ENCODE measurements at places on chromosomes 1 and 21.

GRCh38 chr21:33943293-33943692, 27.7 kb upstream of the ATP5PO start:
- no peaks in the 10 kb centered on the region for H3K27me3 ChIP-seq
- DNase-seq: no peak
- peaks cover 18% of the 10 kb centered on the region for H3K36me3 ChIP-seq
- no peak overlapping the region for H3K27ac ChIP-seq

DNA sequence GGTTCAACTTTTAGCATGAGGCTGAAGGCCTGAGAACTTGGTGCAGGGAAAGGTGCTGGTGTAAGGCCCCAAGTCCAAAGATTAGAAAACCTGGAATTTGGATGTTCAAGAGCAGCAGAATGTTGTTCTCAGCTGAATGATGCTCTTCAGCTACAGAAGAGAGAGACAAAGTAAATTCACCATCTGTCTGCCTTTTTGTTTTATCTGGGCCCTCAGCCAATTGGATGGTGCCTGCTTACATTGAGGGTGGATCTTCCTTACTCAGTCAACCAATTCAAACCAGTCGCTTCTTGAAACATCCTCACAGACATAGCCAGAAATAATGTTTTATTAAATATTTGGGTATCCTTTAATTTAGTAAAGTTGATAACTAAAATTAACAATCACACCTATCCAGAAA, 748.2 kb upstream of the ADAMTS5 start:
- H3K36me3 ChIP-seq: no peaks in the 10 kb centered on the region
- no peak for DNase-seq
- H3K27ac ChIP-seq: no peak overlapping the region
- H3K27me3 ChIP-seq: no peaks in the 10 kb centered on the region
- H3K4me3 ChIP-seq: no peak overlapping the region

DNA sequence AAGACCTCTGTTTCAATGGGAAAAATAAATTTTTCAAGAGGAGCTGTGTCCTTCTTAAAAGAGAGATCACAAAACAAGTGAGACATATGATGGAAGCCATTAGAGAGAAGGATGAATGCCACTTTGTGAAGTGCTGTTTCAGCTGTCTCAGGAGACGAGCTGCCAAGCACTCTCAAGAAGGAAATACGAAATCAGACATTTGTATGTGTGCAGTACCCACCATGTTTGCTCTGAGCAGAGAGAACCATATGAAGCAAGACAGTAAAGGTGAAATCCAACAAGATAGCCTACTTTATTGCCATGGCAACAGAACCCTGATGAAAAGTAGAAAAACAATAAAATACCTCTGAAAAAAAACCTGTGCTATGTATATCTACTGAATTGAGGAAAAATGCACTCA, 168.1 kb downstream of the AMY1C start:
- no peak overlapping the region for H3K27ac ChIP-seq
- H3K4me3 ChIP-seq: no peak overlapping the region
- peaks cover 2% of the 10 kb centered on the region for H3K36me3 ChIP-seq
- H3K27me3 ChIP-seq: no peaks in the 10 kb centered on the region
- DNase-seq: no peak

DNA sequence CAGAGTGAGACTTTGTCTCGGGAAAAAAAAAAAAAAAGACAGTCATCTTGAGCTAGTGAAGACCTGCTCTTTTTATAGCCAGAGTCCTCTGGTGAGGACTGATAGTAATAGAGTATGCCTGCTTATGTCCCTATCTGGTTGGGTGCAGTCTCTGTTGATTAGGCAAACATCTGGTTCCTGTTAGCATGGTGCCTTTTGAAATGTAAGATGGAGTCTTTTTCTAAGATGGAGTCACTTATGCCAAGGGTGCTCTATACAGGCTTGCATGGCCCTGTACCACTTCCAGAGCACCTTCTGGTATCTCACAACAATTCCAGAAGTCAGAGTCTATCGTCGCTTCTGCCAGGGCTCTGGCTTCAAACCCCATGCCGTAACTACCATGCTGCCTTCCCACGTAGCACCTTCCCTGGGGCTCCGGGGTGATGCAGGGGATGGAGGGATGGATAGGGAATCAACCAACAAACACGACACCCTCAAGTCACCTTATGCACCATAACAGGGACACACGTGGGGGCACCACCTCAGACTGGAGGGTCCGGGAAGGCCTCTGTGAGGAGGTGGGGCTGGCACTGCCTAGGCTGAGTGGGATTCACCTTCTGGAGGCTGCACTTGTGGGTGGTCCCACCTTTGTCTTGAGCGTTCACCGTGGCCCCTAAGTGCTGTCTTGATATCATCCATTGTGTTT, 11.6 kb upstream of the PADI6 start:
- no peak overlapping the region for H3K27ac ChIP-seq
- H3K4me3 ChIP-seq: no peak overlapping the region
- peaks cover 38% of the 10 kb centered on the region for H3K27me3 ChIP-seq
- no peaks in the 10 kb centered on the region for H3K36me3 ChIP-seq

GRCh38 chr1:169931795-169932231, 38.1 kb upstream of the SCYL3 start:
- no peaks in the 10 kb centered on the region for H3K27me3 ChIP-seq
- H3K27ac ChIP-seq: no peak overlapping the region
- H3K4me3 ChIP-seq: no peak overlapping the region
